ENCODE measurements at places on chromosomes 6 and 20.

DNA sequence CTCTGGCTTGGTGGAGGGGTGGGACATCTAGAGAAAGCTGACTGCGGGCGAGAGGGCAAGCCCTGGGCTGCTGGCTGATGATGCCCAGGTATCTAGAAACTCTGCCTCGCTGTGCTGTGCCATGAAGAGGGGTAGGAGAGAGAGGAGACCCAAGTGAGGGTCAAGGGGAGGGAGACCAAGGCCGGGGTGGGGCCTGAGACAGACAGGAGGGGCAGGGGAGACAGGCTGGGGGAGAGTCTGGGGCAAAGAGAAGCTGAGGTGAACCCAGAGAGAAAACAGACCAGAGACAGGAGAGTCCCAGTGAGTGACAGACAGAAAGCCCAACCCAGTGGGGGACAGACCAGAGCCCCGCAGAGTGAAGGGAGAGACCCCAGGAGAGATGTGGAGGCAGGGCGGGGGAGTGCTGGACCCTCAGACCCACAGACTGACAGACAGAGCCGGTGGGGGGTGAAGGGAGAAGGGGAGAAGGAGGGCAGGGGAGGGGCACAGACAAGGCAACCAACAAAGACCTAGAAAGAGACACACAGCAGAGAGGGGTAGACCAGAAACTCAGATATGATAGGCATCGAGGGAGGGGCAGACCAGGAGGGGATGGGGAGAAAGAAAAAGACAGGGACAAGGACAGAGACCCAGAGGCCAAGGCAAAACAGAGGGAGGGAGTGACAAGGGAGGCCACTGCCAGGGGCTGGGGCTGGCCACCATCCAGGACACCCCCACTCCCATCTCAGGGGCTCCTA, 5.9 kb downstream of the TEAD3 start:
- DNase-seq = no peak

GRCh38 chr20:43831481-43832065, 83.1 kb upstream of the TOX2 start:
- no peak for DNase-seq

DNA sequence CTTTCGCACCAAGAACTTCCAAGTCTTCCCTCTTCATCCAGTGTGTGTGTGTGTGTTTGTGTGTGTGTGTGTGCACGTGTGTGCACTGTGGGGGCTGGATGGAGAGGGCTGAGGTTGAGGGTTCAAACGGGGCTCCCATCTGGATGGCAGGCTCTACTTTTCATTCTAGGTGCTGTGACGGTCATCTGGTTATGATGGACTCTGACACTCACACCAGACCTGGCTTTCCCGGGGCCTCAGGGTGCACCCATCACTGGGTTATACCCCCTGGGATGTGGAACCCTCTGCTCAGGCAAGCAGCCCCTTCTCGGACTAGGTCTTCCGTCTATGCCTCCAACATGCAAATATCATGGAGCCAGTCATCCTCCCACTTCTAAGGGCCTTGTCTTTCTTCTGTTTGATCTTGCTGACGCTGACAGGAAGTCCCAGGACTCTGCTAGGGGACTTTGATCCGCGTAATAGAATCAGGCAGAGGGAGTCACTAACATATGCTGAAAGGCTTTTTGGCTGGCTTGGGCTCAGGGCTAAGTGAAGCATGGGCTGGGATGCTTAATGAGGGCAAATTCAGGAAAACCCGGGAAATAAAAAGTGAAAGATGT, 313.6 kb downstream of the CDC5L start:
- DNase-seq = no peak

DNA sequence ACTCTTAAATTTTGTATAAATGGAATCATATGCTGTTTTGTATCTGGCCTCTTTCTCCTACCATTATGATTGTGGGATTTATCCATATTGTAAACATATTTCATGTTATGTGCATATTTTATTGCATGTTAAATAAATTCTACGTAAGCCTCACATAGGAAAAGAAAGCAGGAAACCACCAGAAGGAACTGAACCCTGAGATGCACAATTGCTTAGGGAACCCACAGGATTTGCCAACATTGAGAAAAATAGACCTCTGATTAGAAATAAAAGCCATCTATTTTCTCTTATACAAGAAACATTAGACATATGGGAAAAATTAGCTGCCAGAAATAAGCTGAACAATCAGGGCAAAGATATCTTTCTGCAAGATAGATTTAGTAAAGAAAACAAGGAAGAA, 111.2 kb upstream of the CARMIL1 start:
- no peak for DNase-seq

GRCh38 chr20:44688053-44688625, 27.0 kb upstream of the CCN5 start:
- DNase-seq = no peak

DNA sequence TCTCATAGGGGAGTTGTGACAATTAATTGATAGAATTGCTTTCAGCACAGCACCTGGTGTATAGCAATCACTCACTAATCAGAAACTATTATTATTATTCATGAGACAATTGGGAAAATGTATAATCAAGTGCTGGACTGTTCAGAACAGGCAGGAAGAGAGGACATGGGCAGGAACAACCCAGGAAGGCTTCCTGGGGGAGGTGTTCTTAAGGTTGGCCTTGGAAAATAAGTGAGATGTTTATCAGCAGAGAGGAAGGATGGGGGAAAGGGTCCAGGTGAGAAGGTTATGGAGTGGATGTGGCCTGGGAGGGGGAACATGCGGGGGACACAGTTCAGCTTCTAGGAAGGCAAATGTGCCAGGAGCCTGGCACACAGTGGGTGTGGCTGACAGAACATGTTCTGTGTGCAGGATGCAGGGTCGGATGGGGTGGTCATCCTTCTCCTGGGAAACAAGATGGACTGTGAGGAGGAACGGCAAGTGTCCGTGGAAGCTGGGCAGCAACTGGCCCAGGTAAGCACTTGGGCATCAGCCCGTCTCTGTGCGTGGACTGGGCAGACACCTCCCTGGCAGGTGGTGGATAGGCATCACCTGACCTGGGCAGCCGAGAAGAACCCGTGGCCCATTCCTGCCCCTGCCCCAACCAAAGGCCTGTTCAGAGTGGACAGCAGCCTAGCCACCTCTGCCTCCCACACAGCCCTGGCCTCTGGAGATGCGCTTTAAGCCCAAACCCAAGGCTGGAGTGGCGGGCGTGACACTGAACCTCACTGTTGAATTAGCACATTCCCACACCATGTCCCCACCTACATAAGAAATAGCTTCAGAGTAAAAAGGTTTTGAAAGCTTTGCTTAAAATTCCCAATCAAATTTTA, 30.9 kb downstream of the RAB44 start:
- no peak for DNase-seq

DNA sequence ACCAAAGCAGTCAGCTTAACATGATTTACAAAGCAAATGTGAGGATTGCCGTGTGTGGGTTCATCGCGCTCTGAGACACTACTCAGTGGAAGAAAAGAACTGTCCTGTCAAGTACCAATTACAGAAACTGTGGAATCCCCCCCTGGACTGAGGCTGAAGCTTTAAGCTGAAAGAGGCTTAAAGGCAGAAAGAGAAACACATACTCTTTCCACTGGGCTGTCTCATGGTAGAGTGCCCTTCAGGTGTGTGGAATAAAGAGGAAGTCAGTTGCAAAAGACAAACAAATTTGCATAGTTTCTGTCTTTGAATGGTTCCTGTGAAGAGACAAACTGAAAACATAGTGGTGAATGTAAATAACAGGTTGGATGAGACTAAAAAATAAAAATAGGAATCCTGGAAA, 560.4 kb upstream of the SYNCRIP start:
- no peak for DNase-seq

DNA sequence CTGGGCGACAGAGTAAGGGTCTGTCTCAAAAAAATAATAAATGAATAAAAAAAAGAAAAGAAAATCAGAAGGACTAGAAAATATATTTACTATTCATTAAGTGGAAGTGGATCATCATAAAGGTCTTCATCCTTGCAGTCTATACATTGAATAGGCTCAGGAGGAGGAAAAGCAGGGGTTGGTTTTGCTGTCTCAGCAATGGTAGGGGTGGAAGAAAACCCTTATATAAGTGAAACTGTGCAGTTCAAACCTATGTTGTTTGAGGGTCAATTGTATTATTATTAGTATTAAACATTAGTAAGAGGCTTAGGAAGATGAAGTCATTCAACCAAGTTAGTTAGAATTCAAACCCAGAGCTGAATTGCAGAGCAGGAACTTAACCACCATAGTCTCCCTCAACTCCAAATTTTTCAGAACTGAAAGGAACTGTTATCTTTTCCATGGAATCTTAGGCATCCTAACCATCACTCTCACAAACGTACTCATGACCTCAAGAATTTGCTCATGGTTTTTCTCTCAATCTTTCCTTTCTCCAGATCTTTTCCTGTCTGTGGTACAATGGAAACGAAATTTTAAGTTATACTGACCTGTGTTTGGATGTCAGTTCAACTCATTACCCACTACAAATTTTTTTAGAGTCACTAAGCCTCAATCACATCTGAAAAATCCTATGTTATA, 7.7 kb upstream of the SMIM13 start:
- DNase-seq = no peak

GRCh38 chr6:52595000-52595795, 18.3 kb upstream of the TRAM2 start:
- DNase-seq = no peak

DNA sequence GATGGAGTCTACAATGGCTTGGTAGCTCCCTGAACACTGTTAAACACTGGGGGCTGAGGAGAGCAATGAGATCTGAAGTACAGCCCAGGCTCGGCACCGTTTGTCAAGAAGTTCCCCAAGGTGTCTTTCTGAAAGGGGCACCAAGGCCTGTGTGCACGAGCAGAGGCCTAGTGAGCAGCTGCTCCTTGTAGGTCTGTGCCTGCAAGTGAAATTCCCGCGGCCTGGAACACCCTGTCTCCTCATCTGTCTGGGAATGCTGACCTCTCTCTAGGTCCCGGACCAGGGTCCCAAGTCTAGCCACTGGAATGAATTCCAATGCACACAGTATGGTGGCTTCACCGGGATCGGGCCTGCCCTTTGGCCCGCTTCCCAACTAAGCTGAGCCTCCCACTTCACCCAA, 134.8 kb downstream of the FOXC1 start:
- no peak for DNase-seq

DNA sequence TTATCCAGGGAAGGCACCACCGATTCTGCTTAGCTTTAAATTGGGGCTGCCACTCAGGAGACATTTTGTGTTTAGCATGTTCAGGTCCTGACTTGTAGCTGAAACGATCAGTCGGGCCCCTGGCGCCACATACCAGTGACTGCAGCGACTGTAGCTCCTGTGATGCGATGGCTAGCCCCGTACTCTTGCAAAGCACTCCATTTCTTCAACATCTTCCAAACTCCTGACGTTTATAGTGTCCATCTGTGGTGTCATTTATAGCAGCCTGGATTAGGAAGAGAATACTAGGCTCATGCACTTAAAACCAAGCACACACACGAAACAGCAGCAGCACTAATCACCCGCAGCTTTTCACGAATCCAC, 13.0 kb downstream of the POU3F2 start:
- DNase-seq = no peak

GRCh38 chr6:136992113-136992512, 52.7 kb downstream of the IL20RA start:
- DNase-seq = no peak

- no peak for DNase-seq
Observed at GRCh38 chr6:93238632-93239031, 180.7 kb downstream of the EPHA7 start.

DNA sequence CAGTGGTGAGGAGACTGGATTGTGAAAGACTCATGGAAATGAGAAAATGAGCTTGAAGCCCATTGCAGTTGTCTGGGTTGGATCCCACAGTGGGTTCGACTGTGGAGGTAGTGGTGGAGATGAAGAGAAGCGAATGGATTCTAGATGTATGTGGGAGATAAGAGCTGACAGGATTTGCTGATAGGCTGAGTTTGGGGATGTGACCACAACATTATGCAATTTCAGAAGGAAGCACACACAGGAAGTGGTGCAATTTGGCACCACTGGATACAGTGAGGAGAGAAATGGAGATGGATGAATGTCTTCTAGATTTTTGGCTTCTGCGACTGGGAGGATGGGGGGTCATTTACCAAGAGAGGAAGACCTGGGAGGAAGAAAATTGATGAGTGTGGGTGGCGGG, 64.4 kb upstream of the MAFB start:
- no peak for DNase-seq

DNA sequence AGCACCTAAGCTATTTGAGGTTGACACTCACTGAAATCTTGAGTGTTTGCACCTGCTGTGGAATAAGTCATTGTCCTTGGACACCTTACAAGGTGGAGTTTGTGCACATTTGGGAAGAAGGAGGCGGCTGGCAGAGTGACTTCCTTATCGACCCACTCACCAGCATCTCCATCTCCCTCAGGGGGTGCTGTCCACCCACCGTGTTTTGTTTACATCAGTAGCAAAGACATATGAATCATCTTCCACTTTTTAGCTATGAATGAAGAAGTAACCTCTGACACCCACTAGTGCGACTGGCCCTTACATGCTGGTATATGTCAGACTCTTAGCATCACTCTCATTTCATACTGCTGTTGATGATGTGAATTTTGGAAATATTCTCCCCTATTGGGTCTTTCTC, 119.5 kb upstream of the SGK1 start:
- no peak for DNase-seq

DNA sequence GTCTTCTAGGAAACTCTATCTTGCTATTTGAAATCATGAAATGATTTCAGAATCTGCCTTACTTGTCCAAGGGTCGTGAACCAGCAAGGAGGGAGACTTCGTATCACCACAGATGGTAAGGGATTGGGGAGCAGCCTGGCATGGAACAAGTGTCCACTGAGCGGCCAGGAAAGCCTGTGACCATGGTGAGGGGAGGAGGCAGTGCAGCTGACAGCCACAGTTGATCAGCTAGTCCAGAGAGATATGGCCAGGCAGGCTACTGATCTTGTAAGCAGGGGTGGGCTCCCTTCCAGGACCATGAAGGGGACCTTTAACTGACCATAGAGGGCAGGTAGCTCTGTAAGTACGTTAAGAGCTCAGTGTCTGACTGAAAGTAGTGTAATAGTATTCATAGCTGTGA, 96.8 kb upstream of the TENT5A start:
- DNase-seq = no peak

DNA sequence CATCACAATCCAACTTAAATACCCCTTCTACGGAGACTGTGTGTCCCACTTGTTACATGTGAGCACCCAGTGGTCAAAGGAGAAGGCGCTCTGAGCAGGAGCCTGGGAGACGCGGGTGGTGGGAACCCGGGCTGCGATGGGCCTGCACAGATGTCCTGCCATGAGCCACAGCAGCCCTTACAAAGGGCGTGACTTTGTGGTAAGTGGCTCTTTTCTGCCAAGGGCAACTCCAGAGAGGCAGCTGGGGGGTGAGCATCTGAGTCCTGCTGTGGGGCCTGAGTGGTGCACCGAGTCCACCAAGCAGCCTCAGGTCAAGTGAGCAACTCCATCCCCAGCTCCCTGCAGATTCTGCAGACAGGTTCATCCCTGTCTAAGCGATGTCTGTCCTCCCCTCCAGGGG, 33.6 kb upstream of the CST7 start:
- DNase-seq = peak; percentile 48

- no peak for DNase-seq
Observed at GRCh38 chr6:84912472-84913322, 148.3 kb upstream of the TBX18 start.

GRCh38 chr20:51359947-51360346, 182.6 kb downstream of the NFATC2 start:
- no peak for DNase-seq

GRCh38 chr20:40197691-40198090, 491.3 kb downstream of the MAFB start:
- DNase-seq = no peak

All from type B pancreatic cell (in vitro differentiated cells).